ENCODE measurements at places on chromosomes 3 and 15.
A peak's percentile ranks its signal among the peaks of the same experiment; 100 is the strongest.

GRCh38 chr15:62741106-62741505 is 301.4 kb upstream of the TPM1 start:
- DNase-seq = no peak

DNA sequence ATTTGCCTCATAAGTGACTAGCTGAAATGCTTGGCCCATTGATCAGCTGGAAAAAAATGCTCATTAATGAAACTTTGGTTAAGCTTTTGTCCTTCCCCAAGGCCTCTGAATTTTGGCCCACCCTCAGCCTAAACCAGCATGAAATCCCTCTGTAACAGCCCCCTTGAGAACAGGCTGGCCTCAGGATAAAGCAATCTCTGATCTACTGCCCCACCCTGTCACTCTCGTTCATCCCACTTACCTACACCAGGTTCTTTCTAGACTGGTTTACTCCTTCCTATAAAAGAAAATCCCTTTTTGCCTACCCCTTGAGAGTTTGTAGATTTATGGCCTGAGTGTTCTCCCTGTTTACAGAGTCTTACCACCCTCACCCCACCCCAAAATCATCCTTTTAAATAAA is 3.4 kb upstream of the AEN start:
- DNase-seq = no peak

- DNase-seq = no peak
These were observed 29.9 kb downstream of the UBA5 start for GRCh38 chr3:132690040-132690439.

GRCh38 chr3:148873270-148873927 is 8.3 kb downstream of the CPA3 start:
- DNase-seq = no peak

DNA sequence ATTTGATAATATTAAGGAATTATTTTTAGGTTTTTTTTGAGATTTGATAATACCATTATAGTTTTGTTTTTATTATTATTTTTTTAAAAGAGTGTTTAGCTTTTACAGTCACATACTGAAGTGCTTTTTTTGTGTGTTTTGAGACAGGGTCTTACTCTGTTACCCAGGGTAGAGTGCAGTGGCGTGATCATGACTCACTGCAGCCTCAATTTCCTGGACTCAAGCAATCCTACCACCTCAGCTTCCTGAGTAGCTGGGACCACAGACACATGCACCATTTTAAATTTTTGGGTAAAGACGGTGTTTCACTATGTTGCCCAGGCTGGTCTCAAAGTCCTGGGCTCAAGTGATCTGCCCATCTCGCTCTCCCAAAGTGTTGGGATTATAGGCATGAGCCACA is 73.0 kb downstream of the SUMF1 start:
- DNase-seq = peak; percentile 64

Measured in AML-193 (cell line).